ENCODE measurements at places on chromosomes 2 and 18.

- no peak for DNase-seq
Observed at GRCh38 chr2:216661639-216662375, 28.6 kb downstream of the IGFBP2 start.

DNA sequence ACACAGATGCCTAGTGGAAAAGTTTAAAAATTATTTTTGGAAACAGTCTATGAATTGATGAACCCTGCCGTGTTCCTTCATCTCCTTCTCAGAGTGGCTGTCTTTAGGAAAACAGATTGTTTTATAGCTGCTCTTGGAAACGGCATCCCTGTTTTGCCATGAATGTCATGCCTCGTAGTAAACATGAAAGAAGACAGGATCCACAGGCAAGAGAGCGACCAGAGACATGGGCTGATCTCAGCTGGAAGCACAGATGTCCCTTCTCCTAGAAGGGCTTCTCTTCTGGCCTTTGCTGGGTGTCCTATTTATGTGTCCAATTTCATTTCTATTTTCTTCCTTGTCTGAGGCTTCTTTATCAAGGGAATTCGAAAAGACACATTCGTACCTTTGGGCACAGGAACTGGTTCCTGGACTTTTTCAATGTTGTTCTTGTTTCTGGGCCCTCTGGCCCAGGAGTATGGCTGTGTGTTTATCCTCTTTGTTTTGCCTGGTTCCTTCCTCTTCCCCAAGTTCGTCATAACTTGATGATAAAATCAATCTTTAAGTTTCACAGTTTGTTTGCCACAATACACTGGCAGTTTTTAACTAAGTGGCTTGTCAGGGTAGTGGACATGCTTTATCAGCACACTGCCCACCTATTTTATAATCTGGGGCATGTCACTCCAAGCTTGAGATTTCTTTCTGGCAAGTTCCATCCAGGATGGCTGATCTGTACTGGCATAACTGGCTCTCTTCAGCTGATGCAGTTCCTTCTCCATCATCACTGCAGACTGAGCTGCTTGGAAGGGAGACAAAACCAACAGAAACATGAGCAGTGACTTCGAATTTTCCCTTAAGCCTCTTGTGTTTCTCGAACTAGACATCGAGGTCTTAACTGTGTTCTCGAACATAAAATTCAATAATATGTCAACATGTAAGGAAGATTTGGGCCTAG is 63.2 kb upstream of the MGAT4A start:
- DNase-seq, result no peak

DNA sequence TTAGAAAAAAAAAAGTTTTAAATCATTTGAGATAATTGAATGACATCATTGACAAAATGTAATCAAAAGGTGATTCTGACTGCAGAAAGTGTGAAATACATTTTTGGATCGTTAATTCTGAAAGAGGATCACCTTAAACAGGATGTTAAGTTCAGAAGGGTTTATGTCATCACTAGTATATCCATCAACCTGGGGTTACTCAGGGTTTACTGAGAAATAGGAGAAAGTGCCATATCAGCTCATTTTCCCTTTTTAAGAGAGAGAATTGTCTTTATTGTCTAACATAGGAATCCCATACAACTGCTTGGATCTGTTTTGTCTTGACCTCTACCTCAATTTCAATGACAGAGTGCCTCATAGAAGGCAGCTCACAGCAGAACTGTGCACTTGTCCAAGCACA is 466.1 kb upstream of the LINC00305 start:
- DNase-seq, result no peak

GRCh38 chr2:241180495-241180894 is 8.0 kb upstream of the ANO7 start:
- no peak for DNase-seq

DNA sequence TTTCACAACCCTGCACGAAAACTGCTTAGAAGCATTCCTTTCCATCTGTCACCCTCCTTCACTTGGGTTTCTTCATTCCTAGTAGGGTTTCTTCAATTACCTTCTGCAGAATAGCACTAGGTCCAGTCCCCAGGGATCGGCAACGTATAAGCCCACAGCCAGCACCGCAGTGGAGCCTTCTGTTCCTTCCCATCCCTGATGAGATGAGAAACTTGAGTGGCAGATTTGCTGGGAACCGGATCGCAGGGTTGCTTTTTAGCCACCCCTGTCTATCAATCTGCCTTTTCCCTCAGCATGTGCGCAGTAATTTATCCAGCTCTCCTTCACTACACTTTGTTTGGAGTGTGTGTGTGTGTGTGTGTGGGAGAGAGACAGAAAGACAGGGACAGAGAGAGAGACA is 94.2 kb downstream of the CD8B2 start:
- DNase-seq, result no peak

DNA sequence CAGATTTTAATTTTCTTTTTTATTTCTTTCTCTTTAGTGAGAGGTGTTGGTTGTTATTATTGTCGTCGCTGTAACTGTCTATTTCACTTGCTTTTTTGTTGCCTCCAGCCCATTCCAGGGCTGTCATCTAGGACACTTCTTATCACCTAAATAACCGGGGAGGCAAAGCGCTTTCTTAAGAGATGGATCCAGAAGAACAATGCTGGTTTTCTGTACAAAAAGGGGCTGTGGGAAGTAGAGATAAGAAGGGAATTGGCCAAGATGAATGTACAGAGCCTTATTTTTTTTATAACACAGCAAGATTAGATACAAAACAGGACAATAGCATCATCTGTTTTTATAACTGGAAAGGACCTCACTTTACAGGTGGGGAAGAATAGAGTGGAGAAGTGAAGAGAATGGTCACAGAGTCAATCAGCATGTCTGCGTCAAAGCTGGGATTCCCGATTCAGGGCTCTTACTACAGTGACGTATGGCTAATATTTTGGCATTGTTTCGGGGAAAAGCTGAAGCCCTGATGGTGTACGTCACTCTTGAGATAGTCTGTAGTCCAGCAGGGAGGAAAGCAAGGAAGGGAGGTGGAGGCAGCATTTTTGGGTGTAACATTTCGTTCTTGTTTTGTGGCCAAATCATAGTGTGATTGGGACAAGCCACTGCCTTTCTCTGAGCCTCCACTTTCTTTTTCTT is 23.2 kb downstream of the IL1B start:
- DNase-seq, result no peak

DNA sequence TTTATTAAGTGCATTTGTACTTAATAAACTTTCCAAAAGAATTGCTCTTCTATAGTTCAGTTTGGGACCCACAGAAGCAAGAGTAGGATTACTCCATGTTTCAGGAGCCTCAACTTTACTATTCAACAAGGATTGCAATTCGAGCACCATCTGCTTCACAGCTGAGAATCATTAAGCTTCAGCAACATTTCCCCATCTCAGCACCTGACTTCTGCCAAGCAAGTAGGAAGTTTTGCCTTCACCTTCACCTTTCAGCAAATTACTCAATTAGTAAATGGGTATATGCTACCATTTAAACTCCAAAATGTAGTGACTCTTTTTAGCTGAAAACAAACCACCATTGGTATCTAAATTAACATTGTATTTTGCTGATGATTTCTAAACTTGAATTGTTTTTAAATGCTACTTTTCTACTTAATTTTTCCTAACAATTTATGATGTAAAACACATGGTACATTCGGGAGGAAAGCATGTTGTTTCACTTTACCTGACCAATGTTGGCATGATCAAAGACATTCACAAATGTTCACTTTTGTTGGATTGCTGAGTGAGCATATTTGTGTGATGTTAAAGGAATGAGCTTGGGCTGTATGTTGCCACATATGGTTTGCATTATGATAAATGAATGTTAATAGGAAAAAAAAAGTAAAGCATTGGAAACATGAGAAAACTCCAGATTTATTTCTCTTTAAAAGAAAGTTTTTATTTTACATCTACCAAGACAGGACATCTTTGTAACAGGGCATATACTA is 159.2 kb downstream of the GULP1 start:
- no peak for DNase-seq

DNA sequence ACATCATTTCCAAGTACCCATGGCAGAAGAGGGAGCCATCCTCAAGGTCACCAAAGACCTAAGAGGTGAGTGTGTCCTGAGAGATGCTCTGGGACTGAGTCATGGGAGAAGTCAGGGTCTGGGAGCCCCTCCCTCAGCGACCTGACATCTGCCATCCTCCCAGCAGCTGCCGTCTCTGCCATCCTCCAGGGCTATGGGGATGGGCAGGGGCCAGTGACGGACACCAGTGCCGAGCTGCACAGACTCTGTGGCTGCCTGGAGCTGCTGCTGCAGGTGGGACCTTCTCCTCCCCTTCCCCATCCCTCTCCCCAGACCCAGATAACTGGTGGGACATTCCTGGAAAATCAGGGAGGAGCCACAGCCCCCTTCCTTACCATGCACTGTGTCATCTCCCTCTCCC is 1.5 kb downstream of the RUFY4 start:
- no peak for DNase-seq

DNA sequence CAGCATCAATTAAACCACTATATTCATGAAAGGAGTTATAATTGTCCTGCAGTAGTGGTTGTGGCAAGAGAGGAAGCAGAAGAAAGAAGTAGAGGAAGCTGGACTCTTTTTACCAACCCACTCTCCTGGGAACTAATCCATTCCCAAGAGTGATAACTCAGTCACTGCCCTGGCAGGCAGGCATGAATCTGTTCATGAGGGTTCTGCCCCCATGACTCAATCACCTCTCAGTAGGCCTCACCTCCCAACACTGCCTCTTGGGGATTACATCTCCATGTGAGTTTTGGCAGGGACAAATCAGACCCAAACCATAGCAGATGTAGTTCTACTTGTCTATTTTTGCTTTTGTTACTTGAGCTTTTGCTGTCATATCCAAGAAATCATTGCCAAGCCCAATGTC is 232.7 kb upstream of the MAP2 start:
- DNase-seq, result no peak

DNA sequence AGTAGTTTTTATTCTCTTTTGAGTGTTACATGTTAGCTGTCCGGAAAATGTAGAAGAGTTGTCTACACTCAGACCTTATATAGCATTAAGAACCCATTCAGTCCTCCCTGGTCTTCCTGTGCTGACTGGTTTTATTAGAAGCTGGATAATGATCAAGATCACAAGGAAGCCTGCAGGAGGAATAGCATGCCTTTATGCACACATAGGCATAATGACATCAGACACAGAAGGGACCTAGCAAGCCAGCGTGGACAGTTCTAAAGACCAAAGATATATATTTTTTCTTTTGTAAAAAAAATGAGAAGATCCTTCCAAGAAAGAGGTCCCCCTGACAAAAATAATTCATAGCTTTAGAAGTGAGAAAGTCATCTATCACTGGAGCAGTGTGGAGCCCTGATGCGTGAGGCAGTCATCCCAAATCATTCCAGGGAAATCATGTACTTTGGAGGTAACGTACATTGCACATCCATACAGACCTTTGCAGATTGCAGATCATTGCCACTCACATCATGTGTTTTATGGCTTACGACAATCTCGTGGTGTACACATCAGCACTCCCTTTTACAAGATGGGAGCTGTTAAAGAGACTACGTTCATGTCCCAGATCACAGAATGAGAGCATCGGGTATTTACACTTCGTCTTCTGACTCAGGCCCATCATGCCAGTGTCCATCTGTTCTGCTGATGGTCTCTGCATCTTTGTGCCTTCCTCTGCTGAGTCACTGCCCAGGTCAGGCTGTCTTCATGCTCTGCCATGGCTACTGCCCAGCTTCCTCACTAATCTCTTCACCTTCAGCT is 334.0 kb downstream of the SOCS6 start:
- DNase-seq, result no peak

DNA sequence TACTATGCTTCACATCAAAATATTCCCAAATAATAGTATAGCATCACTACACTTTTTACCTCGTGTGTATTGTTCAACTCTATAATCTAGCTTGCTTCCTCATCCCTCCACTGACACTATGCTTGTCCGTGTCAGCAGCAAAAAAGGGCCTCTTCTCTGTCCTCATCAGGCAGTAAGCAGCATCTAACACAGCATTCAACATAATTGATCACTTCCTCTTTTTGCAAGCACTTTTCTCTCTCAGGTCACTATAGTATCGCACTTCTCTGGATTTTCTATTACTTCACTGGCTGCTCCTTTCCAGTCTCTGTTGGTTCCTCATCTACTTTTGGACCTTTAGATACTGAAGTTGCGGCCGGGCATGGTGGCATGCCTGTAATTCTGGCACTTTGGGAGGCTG is 64.9 kb upstream of the ZSWIM2 start:
- DNase-seq, result no peak

DNA sequence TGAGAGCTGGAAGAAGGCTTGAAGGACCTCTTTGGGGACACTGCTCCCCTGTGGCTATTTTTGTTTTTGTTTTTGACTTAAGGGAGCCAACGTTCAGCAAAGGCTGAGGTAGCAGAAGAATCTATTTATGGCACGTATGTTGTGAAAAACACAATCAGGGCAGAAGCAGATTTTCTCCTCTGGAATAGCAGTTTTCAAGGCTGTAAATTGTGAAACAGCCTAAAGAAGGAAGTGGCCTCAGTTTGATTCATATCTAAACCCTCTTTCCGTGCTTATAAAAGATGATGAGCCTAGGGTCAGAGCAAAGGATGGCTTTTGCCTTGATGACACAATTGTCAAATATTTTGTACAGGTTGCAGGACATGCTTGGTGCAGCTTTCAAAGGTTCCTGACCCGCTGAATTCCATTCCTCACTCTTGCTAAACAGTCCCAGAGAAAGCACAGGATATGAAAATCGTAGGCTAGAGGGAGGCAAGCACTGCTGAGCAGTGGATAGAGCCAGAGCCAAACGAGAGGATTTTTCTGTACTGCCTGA is 106.2 kb upstream of the DLX2 start:
- DNase-seq, result no peak

- no peak for DNase-seq
Observed at GRCh38 chr2:38444247-38444646, 67.2 kb upstream of the ATL2 start.

DNA sequence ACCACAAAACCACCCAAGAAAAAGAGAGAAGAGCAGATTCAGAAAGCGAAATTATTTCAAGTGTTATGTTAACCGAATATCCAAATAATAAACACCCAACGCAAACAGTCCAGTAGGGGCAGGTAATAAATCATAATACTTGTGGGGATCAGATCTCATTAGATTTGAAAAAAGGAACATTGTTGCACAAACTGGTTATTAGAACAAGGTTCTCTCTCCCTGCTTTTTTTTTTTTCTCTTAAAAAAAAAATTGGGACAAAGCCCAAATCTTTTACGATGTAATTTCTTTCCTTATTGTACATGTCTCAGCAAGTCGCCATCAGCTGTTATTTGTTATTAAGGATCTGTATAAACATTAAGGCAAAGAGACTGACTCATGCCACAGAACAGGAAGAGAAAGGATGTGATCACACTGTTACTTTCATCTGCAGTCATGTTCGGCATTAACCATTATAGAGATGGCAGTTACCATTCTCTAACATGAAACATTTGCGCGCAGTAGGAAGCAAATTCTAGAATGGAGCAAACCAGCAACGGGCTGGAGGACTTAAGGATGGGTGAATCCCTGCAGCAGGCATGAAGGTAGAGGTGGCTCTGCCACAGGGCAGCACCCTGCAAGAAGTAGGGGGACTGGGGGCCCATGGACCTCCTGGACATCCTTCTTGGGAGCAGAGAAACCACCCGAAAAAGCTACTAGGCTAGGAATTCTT is 42.0 kb downstream of the EPHA4 start:
- DNase-seq, result no peak

DNA sequence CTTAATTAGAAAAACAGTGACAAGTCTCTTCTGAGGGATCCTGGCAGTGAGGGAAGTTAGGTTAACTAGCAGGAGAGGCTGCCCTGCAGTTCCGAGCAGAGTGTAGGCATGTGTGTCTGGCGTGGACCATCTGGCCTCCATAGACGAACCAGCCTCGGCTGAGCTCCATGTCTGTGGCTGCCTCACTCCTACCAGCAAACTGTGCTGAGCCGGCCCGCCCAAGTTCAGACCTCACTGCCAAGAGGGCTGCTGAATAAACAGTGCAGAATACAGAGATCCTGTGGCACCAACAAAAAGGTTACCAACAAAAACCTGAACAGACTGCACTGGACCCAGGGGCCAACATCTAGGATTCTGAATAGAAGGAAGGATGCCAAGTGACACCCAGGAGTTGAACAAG is 27.3 kb downstream of the INO80C start:
- no peak for DNase-seq

Data from natural killer cell (primary cell).